ENCODE measurements at places on chromosomes 7 and 10.

DNA sequence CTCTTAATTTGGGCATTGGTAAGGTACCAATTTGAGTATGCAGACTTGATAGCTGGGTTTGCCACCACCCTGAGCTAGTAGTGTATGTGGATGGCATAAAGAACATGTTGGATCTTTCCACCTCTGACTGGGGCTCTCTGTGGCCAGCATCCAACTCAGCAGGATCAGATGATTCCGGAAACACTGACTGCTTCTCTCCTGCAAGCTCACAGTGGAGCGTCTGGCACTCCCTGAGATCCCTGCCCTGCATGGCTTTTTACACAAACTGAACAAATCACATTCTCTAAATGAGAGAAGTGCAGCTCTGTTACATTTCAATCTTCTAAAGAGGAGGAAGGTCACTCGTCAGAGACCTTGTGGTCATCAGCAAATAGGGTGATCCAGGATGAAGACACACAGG is 1057.5 kb downstream of the NRG3 start:
- DNase-seq: no peak

GRCh38 chr7:107643407-107643806 is 17.2 kb upstream of the SLC26A4 start:
- DNase-seq: no peak

GRCh38 chr10:70958396-70958795 is 70.0 kb upstream of the PCBD1 start:
- no peak for DNase-seq

DNA sequence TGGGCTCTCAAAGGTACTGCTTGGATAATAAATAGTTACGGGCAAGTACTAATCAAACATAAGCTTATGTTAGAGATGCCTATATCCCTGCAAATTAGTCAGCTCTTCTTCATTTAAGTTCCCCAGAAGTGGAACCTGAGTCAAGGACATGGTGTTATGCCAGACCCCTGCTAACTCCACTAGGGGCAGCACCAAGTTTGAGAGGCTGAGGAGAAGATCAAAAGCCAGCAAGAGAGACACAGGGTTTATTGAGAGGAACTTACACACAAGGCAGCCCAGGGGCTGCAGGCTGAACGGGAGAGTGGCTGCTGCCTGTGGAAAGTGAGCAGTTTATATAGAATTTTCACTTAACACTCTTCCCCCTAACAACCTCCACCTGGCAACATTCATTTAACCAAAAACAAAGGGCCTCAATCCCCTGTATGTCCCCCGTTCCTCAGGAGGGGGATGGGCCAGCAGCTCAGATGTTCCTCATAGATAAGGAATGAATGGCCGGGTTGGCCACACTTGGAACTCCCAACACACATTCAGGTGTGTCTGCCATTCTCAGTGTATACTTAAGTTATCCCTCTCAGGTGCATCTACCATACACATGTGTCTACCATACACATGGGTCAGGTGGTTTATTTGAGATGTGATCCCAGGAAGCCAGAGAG is 62.6 kb upstream of the GHITM start:
- DNase-seq: peak; percentile 59

GRCh38 chr7:23523486-23524075 is 8.2 kb downstream of the TRA2A start:
- no peak for DNase-seq

DNA sequence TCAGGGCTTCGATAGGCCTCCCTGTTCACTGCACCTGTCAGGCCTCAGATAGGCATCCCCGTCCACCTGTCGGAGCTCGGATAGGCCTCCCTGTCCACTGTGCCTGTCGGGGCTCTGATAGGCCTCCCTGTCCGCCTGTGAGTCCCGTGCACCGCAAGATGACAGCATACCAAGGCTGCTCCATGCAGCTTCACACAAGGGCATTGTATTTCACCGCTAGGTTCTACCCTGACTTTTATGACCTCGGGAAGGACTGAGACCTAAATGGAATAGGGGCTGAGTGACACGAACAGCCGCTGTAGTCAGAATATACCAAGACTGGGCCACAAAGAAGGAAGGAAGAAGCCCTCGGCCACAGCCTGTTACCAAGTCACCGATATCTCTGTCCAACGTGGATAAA is 271.2 kb downstream of the DIP2C start:
- DNase-seq: no peak

- no peak for DNase-seq
Measured at GRCh38 chr7:80303315-80303714, 168.7 kb downstream of the GNAI1 start.

DNA sequence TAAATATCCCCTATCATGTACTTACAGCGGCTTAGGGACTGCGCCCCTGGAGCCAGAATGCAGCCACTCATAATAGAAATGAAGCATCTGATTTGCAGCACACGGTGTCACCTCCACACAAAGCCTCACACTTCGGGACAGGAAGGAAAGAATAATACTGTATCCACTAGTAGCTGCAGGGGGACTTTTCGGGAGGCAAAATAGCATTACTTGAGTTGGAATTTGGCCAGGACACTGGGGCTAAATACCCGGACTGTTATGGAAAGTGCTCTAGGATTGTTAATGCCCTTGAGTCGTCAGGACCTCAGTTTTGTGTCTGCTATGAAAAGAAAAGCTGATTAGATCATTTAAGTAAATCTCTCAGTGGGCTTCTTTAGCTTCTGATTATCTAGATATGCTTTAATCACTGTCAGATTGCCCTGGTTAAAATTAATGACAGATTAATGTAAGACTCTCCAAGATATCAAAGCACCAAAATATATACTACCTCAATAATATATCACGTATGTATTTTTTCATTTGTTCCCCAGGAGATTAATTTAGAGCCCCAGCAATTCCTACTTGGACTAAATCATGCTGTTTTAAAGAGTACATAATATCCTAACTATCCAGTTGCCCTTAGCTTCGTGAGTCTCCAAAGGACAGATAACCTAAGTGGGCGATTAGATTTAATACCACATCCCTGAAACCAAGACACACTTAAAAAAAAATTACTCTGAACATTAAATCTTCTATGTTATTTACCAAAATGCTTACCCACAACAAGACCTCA is 173.0 kb upstream of the NEBL start:
- no peak for DNase-seq

GRCh38 chr10:14648005-14648765 is 126.5 kb downstream of the FAM107B start:
- DNase-seq: peak; percentile 90

DNA sequence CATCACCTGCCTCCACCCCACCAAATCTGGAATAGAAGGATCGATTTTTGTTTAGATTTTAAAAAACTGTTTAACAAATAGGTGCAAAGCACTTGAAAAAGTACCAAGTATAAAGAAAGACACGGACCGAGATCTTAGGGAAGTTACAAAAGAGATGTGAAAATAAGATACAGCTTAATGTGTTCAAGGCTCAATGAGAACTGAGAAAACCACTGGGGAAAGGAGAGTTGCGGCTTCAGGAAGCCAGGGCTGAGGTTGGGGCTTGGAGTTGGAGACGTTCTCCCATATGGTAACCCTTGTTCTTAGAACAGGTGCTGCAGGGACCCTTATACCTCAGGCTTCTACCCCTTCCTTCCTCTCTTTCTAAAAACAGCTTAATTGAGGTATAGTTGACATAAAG is 140.2 kb downstream of the FANK1 start:
- DNase-seq: no peak

DNA sequence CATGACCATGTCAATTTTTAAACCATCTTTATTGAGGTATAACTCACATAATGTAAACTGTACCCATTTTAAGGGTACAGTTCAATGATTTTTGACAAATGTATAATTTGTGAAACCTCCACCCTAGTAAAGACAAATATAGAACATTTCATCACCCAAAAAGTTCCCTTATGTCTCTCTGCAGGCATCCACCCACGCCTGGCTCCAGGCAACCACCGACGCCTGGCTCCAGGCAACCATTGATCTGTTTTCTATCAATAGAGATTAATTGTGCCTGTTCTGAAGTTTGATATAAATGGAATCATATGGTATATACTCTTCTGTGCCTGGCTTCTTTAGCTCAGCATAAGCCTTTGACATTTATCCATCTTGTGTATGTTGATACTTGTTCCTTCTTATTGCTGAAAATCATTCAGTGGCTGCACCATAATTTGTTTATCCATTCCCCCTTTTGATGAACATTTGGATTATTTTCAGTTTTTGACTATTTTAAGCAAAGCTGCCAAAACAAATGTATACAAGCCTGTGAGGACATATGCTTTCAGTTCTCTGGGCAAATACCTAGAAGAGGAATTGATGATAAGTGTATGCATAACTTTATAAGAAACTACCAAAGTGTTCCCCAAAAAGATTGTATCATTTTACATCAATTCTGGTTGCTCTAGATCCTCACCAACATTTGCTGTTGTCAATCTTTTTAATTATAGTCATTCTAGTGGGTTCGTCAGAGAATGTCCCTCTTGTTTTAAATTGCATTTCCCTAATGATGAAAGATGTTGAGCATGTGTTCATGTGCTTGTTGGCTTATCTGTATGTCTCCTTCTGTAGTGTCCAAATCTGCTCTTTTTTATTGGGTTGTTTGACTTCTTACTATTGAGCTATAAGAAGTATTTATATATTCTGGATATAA is 55.7 kb upstream of the HECTD2 start:
- no peak for DNase-seq

- DNase-seq: no peak
Measured at GRCh38 chr7:2258661-2259365, 16.8 kb downstream of the NUDT1 start.

- DNase-seq: no peak
Measured at GRCh38 chr7:128986609-128987008, 48.9 kb downstream of the IRF5 start.

DNA sequence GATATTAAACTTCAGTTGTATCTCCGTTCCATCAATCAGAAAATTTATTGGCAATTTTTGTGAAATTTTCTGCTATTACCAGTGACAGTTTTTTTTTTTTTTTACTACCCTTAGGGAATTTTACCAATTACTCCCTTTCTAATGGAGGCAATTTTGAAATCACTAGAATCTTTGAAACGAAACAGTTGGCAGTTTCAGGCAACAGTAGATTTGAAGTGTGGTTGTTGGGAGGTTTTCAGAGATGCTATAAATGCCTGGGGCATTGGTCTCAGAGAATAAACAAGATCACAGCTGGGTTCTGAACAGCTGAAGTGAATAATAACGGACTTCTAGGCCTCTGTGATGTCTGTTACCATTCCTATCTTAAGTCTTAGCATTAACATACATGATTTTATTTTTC is 535.9 kb upstream of the POT1 start:
- DNase-seq: no peak

All from NB4 (cell line).